HL-60 (cell line): ENCODE measurements at places on chromosomes 2 and 18.

- no peak for DNase-seq
These were observed 458.3 kb upstream of the CELF4 start for GRCh38 chr18:38023871-38024270.

- no peak for DNase-seq
These were observed 635.9 kb downstream of the SUCLG1 start for GRCh38 chr2:83823229-83823628.

DNA sequence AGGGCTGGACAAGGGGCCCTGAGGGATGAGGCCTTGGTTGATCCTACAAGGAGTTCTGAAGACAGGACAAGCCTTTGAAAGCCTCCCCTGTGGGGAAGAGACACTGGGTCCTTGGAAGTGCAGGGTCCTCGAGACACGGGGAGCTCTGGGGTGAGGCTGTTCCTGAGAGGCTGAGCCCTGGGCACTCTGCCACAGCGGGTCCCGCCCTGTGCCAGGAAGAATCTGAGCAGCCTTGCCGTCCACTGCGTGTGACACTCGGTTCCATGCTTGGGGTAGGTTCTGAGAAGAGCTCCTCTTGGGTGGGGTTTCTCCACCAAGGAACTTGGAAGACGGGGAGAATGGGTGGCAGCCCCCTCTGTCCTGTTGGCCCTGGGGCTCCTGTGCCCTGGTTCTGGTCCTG, 13.9 kb downstream of the SNTG2 start:
- DNase-seq = no peak

DNA sequence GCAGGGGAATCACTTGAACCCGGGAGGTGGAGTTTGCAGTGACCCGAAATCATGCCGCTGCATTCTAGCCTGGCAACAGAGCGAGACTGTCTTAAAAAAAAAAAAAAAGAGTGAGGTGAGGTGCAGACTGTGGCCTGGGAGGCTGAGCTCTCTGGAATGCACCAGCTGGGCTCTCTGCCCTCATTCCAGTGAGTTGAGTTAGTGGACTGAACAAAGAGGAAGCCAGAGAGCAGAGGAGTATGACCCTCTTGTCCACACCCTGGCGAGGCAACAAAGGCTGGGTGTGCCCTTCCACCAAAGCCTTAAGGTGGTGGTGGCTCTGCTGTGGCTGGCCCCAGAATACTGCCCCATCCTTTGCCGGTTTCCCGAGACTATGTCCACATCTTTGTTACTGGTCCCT, 71.3 kb upstream of the ACKR3 start:
- DNase-seq = no peak

DNA sequence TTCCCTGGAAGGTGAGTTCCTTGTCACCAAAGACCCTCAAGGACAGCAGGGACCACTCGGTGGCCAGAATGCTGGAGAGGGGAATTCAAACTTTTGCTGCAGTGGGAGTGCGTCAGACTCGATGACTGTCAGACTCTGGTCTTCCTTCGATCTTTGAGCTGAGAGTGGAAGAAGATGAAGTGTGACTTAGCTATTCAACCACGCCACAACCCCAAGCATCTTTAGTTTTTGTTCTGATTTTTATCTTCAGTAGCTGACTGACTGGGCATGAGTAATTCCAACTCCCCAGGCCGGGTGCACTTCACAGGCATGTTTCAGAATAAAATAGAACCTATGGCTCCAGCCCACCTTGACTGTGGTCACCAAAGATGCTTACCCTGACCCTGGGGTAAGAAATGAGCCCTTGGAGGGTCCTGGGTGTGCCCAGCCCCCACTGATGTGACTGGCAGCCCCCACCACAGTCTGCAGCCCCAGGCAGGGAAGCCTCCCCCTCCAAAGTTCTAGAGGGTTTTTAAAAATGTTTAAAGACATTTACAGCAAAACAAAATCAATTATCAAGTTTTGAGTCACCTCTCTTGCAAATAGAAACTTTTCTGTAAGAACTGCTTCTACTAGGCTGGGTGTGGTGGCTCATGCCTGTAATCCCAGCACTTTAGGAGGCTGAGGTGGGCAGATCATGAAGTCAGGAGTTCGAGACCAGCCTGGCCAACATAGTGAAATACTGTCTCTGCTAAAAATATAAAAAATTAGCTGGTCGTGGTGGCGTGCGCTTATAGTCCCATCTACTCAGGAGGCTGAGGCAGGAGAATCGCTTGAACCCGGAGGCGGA, 24.9 kb upstream of the YWHAQ start:
- no peak for DNase-seq

DNA sequence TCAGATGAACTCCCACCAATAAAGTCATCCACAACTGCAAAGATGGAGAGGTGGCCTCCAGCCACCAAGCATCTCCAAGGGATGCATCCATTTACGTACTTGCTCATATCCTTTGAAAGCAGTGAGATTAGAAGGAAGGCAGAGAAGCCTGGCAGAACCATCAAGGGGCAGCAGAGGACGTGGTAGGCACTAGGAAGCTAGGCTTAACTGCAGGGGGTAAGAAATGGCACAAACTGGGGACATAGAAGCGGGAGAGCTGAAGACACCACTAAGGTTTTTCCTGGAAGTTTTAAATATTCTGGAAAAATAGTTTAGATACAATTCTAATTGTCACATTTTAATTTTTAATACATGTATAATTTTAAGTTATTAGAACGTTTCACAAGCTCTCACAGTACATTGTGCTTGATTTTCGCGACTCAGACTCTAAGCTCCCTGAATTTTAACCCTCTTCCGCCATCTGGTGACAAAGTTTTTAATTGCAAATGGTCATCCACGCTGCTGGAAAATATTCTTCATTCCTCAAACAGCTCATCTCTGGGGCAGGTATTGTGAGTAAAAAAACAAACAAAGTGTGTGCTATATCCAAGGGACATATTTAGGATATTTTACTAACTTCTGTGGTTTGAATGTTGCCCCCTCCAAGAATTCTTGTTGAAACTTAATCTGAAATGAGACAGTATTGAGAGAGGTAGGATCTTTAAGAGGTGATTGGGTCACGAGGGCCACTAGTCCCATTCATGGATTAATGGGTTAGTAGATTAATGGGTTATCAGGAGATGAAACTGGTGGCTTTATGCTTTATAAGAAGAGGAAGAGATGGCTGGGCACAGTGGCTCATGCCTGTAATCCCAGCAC, 1.6 kb upstream of the PSTPIP2 start:
- DNase-seq = no peak

DNA sequence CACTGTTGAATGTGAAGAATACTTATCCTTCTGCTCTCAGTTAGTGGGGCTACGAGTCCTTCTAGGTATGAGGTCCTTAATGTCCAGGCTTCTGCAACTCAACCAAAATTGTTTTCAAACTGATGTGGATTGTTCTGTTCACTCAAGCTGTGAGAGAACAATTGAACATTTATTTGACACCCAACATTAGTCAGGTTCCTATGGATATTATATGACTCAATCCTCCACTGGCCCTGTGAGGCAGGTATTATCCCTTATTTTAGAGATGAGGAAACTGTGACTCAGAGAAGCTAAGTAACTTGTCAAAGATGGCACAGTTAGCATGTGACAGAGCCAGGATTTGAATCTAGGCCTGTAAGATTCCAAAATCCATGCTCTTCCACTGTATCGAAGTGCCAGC, 1.2 kb upstream of the LYG2 start:
- no peak for DNase-seq

GRCh38 chr2:176934869-176935415, 277.7 kb upstream of the HNRNPA3 start:
- DNase-seq = no peak

GRCh38 chr2:189336276-189336975, 104.8 kb upstream of the WDR75 start:
- no peak for DNase-seq

DNA sequence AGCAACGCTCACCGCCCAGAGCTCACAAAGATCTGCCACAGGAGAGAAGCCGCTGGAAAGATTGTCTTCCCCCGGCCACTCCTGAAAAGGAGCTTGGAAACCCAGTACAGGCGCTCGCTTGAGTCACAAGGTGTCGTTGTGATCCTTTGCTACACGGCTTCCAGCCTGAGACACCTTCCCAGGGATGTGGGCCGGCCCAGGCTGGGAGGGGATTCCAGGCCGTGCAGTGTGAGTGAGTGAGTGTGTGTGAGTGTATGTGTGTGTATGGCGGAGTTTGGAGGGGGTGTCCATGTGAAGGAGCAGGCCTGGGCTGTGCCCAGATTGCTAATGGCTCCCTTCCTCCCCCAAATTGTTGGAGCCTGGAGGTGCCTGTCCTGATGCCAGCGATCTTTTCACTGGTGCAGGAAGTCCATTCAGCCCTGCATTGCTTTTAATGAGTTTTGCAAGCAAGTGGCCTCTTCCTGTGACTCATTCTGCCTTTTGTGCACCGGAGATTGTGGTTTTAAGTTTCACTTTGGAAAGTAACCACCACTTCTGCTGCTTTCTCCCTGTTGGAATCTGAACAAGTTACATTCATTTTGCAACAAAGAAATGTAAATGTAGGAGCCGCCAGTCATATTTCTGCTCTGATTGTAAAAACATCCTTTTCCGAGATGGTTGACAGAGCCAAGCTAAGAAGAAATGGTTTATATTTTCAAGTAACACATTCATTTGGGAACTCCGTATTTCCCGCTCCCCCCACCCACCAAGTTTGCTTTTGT, 83.7 kb downstream of the LPIN1 start:
- DNase-seq = peak; percentile 92

GRCh38 chr2:17194083-17194482, 324.2 kb downstream of the RAD51AP2 start:
- no peak for DNase-seq

DNA sequence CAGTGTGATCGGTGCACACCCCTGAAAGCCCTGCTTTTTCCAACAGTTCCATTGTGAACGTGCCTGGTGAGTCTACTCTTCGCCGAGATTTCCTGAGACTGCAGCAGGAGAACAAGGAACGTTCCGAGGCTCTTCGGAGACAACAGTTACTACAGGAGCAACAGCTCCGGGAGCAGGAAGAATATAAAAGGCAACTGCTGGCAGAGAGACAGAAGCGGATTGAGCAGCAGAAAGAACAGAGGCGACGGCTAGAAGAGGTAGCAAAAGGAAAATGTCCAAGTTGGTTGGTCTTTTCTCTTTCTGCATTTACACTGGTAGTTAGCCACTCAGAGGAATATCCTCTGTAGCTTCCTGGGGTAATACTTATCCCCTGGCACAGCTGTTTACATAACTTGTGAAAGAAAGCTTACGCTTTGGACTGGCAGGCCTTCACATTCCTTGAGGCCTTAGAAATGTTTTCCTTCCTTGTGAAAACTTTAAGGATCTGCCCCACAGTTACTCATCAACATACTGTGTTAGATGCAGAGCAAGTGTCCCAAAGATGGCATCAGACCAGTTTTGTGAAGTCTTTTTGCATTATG, 146.6 kb downstream of the MAP4K4 start:
- DNase-seq = no peak

DNA sequence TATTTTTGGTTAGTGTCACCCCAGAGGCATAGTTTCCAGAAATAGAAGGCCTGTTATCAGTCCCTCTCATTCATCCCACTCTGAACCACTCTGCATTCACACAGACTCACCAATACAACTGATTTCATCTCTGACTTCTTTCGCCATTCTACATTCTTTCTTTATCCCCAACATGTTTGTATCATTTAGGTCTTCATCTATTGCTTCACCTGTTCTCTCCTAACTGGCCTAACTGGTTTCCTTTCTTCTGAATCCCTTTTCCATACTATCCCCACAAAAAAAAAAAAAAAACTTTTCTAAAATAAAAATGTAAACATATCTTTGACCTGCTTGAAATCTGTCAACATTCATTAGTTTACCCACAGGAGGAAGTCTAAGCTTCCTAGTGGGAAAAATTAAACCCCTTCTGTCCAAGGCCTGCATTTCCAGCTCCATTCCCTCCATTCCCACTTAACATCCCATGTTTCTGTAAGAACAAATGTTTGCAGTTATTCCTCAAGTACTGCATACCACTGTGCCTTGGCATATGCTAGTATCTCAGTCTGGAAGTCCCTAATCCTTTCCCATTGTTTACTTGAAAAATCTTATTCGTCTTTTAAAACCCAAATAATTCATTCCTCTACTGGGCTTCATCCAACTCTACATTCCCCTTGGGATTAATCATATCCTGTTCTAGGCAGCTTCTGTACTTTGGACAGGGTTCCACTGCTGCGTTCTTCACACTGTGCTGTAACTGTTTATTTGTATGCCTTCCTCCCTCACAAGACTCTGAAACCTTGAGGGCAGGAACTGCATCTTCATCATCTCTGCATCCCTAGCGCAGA, 68.5 kb downstream of the FIGN start:
- DNase-seq = no peak

DNA sequence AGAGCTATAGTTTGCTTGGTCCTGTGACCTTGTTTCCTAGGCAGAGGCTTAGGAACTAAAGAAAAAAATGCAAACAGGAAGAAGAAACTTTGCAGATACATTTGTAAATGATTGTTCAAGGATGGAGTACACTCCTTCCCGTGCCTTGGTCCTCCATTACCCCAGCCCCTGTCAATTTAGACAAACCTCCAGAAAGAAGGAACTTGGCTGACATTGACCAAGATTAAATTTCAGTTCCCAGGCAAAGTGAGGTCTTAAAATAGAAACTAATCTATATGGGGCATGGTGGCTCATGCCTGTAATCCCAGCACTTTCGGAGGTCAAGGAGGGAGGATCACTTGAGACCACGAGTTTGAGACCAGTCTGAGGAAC, 179.9 kb upstream of the FN1 start:
- no peak for DNase-seq

DNA sequence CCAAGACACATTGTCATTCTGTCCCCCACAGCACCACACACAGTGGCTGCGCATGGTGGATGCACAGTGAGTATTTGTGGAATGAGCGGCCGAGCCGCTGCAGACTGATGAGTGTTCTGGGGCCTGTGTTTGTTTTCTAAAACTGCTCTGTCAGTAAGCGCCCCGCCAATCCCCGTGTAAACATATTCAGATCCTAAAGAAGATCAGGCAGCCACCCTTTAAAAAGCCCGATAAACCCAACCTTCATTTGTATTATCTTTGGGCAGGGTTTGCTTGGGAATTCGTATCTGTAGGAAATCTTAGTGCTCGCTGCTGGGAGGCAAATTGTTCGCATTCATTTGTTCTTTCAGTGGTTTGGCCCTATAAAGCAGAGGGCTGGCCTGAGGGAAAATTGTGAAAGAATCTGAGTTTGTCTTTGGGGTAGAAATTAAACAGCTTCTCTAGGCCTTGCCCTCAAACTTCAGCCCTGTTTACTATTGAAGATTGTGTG, 68.6 kb downstream of the TGOLN2 start:
- no peak for DNase-seq

DNA sequence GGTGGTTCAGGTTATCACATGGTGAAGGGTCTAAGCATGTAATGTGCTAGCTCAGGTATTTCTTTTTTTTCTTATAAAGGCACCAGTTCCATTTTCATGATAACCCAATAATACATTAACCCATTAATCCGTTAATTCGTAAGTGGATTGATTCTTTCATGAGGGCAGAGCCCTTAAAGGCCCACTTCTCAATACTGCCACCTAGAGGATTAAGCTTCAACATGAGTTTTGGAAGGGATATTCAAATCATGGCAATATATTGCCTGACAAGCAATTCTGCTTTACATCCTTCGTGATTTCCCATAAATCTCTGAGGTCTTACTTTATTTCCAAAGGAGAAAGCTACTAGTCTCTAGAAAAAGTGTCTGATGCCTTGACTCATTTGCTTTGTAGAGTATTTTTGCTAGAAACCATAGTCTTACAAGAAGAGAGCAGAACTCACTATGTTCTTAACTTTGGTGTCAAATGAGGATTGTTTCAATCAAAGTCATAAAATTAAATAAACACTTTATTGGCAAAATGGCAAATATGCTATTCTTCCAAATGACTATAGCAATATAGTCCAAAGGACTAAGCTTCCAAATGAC, 271.3 kb downstream of the KCNS3 start:
- DNase-seq = no peak

- no peak for DNase-seq
These were observed 115.9 kb downstream of the VAPA start for GRCh38 chr18:10029711-10030110.

GRCh38 chr2:235543851-235544688, 50.2 kb downstream of the AGAP1 start:
- DNase-seq = no peak
